ENCODE measurements at places on chromosomes 7 and 10.

- DNase-seq, result no peak
Observed at GRCh38 chr10:30231071-30231652, 117.9 kb downstream of the MTPAP start.

DNA sequence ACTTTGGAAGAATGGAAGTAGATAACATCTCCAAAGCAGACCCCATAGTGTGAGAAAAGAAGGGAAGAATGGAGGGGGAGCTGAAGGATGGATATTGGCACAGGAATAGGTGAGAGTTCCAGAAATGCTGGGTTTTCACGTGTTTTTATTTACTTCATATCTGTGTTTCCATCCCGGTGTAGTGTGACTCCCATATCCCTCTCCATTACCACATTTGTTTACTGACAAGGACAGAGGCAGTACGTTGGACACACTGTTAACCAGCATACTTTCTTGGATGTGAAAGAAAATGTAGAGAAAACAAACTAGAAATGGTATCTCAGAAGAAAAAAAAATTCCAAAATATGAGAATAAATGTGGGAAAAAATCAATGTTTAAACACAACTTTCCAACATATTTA, 124.4 kb upstream of the PFKP start:
- DNase-seq, result no peak

- no peak for DNase-seq
Observed at GRCh38 chr7:24531255-24531654, 42.0 kb upstream of the PALS2 start.

- DNase-seq, result no peak
Observed at GRCh38 chr10:69445041-69445440, 6.2 kb upstream of the TSPAN15 start.

- no peak for DNase-seq
Observed at GRCh38 chr10:69656742-69657269, 26.8 kb downstream of the FAM241B start.

- no peak for DNase-seq
Observed at GRCh38 chr7:106775552-106775936, 89.5 kb upstream of the PIK3CG start.

GRCh38 chr10:80442879-80443278, 11.2 kb upstream of the TSPAN14 start:
- no peak for DNase-seq

- no peak for DNase-seq
Observed at GRCh38 chr7:11450281-11450680, 381.7 kb downstream of the THSD7A start.

DNA sequence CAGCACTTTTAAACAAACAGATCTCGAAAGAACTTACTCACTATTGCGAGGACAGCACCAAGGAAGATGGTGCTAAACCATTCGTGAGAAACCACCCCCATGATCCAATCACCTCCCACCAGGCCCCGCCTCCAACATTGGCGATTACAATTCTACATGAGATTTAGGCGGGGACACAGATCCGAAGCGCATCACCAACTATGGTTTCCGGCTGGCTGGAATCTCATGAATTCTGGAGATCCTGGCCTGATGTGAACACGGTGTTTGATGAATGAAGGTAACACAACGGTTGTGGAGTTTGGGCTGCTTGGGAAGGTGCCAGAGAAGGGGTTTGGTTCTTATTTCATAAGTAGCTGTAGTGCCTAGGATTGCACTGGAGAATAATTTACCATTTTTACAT, 216.7 kb downstream of the EMX2 start:
- no peak for DNase-seq

- no peak for DNase-seq
Observed at GRCh38 chr10:119222537-119222936, 15.2 kb downstream of the GRK5 start.

DNA sequence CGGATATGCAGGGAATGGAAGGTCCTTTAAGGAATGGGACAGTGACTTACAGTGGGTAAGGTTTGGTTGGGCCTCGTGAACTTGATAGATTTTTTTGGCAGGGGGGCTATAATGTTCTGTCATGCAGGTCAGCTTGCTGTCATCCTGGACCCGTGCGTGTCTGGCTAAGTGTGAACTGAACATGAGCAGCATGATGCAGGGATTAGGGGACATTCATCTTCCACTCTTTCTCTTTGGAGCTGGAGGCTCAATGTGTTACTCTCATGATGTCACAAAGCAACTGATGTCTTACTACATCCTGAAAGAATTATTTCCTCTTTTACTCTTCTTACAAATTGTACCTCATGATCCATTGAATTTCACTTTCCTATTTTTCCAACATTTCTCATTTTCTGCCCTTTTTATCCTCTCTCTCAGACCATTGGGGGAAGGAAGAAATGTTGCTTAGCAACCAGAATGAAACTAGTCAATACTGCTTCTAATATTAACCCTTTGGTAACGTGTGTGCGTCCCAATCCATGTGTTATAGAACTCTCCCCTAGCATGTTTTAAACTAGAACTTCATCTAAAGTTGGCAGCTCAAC, 549.1 kb downstream of the LRMDA start:
- DNase-seq, result no peak

- DNase-seq, result no peak
Observed at GRCh38 chr10:93235686-93236085, 162.0 kb downstream of the CYP26A1 start.

Measured in stimulated activated CD4-positive, alpha-beta T cell treated with anti-CD3 and anti-CD28 coated beads, TNF-alpha, amount 100 ng/mL, for 24 hours (primary cell).